ENCODE measurements at places on chromosomes 2 and 18.

DNA sequence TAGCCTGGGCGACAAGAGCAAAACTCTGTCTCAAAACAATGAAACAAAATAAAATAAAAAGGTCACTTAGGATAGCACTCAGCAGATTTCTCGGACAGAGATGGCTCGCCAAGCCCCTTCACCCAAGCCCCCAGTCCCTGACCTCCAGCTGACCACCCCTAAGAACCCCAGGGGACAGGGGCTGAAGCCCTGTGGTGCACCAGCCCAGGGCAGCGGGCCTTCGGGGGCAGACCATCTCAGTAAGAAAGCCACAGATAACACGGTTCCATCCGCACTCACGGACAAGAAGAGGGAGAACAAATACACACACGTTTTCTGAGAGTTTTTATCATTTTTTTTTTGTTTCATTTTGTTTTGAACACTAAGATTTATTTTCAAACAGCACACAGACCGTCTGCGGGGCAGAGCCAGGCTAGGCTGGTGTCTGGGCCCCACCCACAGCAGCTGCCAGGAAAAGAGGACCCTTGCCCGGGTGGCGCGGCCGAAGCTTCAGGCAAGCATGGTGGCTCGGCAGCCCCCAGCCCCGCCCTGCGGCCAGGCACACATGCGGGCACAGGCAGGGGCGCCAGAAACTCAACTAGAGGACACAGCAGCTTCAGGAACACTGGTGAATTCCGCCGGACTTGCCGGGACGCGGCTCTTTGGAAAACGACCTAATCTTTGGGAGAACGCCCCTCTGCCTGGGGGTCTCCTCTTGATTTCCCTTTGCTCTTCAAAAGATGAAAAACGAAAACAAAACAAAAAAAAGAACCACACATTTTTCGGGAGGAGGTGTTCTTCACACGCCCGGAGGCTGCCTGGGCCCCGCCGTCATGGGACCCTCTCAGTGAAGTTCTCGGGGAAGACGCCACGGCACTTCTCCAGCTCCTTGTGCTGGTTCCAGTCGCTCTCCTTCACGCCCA is 59.0 kb downstream of the BIN1 start:
- no peak for DNase-seq

DNA sequence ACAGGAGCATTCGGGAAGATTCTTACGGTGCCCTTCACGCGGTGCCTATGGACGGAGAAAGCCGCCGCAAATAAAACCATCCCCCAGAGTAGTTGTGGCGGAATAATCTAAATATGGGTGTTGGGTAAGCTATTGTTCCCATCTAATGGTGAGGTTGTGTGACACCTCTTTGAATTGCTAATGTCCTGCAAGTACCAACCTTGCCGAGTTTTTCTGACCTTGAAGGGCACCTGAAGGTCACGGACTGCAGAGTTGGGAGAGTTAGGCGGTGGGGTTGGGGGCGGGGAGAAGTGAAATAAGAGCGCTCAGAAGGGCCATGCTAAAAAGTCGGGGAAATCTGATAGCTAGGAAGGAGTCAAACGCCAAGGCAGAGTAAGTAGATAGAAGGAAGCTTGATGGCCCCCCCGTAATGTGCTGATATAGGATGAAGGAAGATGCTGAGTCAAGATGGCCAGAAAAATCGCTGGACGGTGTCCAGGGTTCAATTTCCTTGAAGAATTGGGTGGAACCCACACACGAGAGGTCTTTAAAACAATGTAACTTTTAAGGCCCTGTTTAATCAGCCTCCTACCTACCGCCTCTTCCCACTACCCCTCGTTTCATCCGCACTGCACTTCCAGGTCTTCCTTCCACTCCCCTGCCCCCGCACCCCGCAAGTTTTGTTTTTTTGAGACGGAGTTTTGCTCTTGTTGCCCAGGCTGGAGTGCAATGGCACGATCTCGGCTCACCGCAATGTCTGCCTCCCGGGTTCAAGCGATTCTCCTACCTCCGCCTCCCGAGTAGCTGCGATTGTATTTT is 600 bp downstream of the KATNAL2 start:
- no peak for DNase-seq

DNA sequence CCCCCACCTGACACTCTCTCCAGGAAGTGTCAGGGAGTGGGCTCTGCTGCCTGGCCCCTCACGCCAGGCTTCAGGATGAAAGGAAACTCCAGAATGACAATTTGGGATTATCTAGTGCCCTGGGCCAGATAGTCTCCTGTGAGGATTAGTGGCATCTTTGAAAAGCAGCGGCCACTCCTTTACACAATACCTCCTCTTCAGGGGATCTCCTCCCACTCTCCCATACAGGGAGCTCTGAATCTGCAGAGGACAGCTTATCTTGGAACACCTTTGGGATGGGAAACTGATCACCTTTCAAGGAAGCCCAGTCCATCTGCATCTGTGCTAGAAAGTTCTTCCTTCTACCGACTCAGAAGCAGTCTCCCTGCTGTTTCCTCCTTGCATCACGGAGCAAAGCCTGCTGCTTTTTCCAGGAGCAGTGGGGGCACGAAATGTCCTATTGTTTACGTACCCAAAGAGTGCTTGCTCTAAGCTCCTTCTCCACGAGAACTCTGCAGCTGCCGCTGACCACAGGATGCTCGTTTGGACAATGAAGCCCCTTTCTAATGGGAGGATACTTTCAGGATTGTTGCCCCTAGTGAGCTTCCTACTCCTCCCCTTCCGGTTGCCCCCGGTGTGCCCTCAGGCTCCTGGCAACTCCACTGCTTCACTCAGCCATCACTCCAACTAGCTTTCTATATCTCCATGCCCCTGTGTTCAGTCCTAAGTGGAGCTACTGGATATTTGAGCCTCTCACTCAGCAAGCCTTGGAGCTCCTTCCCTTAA is 31.5 kb downstream of the SIX3 start:
- no peak for DNase-seq

- no peak for DNase-seq
These were observed 28.3 kb upstream of the SLC40A1 start for GRCh38 chr2:189608795-189609422.

- DNase-seq: peak; percentile 50
These were observed 556 bp downstream of the DNMT3A start for GRCh38 chr2:25341011-25341727.

- DNase-seq: peak; percentile 36
These were observed 62.9 kb upstream of the CTIF start for GRCh38 chr18:48475635-48476549.

- DNase-seq: no peak
These were observed 71.1 kb downstream of the OSR1 start for GRCh38 chr2:19287324-19287723.

- DNase-seq: no peak
These were observed 709 bp downstream of the UGP2 start for GRCh38 chr2:63842149-63843061.

- no peak for DNase-seq
These were observed 184.1 kb upstream of the ARL4C start for GRCh38 chr2:234680688-234681619.

- DNase-seq: no peak
These were observed 5.1 kb downstream of the FER1L5 start for GRCh38 chr2:96647681-96648080.

GRCh38 chr2:41924709-41925408 is 123.0 kb upstream of the PKDCC start:
- no peak for DNase-seq

DNA sequence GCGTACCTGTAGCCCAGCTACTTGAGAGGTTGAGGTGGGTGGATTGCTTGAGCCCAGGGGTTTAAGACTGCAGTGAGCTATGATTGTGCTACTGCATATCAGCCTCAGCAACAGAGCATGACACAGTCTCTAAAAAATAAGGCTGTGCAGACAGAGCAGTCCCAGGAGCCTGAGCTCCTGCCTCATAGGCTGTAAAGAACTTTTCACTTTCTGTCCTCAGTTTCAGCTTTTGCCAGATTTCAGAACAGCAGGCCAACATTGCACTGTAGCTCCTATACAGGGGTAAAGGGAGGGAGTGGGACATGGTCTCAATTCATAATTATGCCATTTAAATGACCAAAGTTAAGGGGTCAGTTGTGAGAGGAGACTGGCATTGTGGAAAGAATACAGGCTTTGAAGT is 150.6 kb downstream of the GALNT1 start:
- DNase-seq: no peak

GRCh38 chr2:11488809-11489208 is 22.8 kb upstream of the E2F6 start:
- DNase-seq: no peak

DNA sequence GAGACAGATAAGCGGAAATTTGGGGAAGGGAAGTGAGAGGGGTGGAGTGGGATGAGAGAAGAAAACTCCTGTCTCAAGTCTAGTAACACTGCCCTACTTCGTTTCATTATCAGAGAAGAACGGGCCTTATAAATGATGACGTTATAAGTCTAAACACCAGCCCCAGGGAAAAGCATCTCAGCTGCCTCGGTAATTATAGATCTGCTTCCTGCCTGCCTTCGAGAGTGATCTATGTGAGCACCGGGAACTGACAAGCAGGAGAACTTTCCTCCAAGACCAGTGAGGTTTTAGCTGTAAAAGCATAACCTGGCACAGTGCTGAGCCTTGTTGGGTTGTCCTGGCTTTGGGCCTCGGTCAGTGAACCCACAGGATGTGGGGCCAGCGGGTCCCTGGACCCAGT is 227.9 kb upstream of the SIX2 start:
- DNase-seq: no peak

- no peak for DNase-seq
These were observed 248.9 kb downstream of the OSR1 start for GRCh38 chr2:19109518-19109917.

DNA sequence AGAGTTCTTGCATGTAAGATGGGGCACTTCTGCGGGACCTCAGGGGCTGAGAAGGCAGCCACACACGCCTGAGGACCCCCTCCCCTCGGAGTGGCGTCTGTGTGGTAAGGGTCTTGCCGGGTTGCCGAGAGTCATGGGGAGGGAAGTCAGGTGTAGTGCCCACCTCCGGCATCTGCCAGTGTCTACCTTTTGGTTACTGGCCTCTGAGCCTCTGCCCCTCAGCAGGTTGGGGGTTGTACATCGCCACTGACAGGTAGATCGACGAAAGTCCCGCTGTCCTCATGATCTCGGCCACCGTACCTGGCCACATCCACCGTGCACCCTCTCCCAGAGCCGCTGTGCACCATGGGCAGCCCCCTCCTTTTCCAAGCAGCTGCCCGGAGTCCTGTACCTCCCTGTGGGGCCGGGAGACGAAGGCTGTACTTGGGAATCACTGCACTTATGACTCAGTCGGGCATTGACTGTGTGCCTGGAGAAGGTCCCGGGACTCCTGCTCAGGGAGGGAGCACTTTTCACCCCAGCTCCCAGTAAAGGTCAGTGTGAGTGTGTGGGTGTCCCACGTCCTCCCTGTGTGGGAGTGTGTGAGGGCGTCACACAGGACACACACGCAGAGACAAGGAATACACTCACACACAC is 332.4 kb upstream of the MYT1L start:
- DNase-seq: no peak
